Immature natural killer cell (primary cell): ENCODE measurements at places on chromosomes 6 and 20.

GRCh38 chr20:16007962-16008361 is 565.3 kb downstream of the KIF16B start:
- no peak for DNase-seq

DNA sequence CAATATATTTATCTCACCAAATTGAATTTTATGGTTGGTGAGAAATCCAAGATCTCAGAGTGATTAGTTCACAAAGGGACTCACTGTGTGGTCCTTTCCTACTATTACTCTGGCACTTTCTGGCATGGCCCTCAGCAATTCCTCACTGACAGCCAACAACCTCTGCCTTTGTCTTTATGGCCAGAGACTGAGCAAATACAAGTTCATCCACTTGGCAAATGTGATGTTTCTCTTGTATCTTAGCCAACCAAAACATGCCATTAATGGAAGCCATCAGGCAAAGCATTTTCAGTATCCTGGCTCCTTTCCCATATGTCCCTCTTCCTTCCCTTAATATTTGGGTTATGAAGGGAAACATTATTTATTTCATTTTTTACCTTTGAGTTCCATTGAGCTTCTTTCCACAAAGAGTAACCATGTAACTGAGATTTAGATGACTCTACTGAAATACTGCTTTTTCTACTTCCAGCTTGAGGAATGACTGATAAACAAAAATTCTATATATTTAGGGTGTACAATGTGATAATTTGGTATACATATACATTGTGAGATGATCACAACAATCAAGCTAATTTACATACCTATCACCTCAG is 30.8 kb upstream of the SMLR1 start:
- DNase-seq = no peak

DNA sequence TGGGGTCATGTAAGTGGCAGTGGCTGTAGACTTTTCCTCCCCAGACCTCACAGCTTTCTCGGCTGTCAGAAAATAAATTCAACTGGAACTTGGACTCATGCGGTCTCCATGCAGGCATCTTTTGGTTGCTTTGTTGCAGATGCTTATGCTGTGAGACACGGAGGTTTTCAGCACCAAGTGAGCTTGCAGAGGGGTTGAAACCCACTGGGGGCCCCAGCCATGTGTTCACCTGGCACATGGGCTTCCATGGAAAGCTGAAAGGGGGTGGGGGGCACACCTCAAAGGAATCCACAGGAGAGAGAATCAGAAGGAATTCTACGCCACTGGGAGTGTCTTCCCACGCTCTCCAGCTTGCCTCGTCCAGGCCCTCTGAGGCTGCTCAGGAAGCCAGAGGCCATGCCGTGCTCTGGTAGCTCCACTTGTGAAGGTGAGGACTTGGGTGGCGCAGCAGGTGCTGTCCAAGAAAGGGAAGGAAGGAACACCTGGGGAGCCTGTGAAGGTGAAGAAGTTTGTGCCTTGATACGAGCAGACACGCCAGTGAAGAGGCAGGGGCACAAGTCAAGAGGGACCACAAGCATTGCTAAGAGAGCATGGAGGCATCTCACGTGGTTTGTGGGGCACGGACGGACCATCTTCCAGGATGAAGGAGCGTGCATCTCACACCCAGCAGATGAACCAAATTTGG is 134.3 kb upstream of the PMEPA1 start:
- no peak for DNase-seq

DNA sequence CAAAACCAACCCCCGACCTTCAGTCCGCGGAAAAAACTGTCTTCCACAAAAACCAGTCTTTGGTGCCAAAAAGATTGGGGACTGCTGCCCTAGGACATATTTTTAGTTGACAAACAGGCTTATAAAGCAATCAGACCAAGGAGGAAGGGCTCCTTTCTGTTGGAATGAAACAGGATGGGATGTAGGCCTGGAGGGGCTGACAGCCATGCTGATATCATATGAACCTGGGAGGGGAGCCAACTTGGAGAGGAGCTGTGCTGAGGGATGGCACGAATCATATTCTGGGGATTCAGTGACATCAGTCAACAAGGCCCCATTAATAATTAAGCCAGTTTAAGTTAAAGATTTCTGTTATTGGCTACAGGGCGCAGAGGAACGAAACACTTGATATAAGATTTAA is 225.4 kb upstream of the TSHZ2 start:
- no peak for DNase-seq

- no peak for DNase-seq
Measured at GRCh38 chr20:1125277-1125676, 6.9 kb downstream of the PSMF1 start.

GRCh38 chr20:59786801-59787537 is 146.5 kb downstream of the SYCP2 start:
- no peak for DNase-seq

DNA sequence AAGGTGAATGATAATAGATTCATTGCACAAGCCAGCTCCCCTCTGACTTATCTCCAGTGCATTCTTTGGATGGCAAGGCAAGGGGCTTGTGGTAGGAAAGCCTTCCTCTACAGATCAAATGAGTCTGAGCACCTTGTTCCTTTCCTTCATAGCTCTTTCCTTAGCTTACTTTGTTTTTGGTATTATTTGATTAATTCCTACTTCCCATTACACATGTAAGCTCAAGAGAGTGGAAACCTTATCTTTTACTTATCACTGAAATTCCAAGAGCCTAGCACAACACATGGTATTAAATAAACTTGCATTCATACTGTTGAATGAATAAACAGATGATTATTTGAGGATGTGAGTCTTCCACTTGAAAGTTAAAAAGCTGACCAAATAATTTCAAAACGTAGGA is 41.7 kb downstream of the FRK start:
- no peak for DNase-seq

DNA sequence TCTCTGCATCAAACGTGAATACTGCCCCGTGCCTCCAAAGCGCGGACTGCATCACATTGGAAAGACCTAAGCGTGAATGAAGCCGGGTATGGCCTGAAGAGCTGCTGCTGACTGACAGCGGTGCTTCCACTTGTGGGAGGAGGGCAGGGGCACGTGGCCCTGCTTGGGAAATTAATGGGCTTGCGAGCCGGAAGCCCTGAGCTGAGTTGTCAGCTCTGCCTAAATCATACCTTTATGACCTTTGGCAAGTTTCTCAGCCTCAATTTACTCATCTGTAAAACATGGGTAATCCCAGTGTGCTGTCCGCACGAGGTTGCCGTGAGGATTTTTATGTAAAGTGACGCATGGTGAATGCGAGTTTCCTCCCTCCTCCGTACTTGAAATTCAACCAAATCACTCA is 67.0 kb upstream of the FOXQ1 start:
- no peak for DNase-seq

DNA sequence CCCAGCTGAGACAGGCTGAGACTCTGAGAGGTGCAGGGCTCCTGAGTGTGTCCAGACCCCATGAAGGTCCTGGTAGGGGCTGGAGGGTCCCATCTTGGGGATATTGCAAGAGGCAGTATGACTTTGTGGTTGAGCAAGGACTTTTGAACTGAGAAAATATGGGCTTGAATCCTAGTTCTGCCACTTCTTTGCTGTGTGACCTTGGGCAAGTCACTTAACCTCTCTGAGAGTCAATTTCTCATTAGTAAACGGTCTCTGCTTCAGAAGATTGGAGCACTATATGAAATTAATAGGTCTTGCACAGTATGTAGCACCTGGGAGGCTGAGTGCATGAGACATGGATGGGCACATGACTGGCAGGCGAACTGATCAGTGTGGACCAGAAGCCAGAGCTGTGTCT is 42.7 kb downstream of the TFEB start:
- DNase-seq = no peak

- DNase-seq = no peak
Measured at GRCh38 chr6:38103921-38104320, 284.4 kb downstream of the ZFAND3 start.

DNA sequence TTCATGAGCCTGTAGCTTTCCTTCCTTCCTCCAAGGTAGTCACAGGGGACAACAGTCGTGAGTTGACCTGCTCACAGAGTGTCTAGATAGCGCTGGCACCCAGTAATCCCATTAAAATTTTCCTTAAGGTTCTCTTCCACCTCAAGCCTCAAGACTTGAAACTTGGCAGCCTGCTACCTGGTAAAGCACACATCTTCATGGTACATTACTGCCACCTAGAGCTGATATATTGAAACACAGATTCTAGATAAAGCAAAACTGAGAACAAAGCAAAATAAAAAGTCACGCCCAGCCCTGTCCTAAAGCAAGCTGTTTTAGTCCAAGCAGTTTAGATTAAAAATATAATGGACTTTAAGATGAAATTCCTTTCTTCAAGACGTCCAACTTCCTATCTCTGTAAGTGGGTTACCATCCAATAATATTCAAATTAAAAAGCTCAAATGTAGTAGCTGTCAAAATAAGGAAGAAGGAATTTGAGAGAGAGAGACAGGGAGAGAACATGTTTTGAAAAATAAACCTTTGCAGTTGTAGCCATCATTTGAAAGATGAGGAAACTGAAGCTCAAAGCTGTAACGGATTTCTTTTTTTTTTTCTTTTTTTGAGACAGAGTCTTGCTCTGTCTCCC is 50.7 kb upstream of the CD83 start:
- DNase-seq = peak; percentile 32

DNA sequence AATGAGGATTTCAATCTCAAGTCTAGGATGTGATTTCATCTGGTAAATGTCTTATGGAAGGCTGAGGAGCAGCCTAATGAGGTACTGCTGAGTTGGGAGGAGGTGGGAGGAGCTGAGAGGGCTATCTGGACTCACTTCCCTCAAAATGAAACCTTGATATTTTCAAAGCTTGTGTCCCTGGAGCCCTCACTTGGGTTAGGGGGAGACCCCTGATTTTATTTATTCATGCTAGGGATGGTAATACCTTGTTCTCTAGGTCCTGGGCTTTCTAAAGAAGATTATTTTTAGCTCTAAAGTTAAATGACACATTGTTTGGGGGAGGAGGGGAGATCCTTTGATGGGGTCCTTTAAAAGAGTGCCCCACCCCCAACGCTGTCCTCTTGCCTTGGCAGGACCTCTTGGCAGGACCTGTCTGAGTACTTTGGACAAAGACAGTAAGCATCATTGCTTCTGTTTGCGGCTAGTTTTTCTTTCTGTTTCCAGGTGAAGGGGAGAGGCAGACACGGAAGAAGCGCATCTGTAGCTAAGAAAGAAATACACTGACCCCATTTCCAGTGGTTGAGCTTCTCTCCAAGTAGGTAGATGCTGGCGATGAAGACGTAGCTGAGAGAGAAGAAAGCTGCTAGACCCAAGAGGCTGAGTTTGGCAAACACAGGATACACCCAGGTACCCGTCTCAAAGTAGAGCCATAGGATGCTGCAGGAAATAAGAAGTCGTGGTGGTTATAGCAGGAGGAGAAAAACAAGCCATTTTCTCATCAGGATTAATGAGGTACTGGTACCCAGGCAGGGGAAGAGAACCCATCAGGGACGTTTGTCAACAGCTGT is 55.6 kb downstream of the ADTRP start:
- no peak for DNase-seq

DNA sequence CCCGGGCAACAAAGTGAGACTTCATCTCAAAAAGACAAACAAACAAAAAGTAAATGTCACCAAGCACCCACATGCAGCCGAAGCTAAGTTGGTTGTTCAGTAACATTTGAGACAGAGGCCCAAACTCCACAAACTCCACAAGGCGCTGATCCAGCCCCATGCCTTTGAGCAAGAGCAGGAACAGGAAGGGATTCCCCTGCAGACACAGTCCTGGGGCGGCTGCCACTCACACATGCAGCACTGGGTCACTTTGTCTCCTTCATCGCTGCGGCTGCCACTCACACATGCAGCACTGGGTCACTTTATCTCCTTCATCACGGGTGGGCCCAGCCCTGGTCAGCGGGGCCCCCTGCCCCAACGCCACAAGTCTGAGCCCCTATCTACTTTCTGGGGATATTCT is 246.9 kb upstream of the RREB1 start:
- DNase-seq = no peak

DNA sequence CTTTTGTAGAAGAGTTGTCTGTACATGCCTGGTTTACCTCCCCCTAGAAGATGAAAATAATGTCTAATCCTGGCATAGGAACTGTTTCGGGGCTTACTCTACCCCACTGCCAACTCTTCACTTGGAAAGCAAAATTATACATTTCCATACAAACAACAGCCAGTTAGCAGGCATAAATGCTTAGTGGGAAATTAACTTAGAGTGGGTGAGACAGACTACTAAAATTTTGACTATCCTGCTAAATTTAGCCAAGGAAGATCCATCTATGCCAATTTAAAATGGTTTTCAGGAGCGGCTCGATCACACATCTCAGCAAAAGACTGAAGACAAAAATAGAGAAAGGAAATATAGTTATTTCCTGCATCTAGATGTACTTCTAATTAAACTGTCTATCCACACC is 221.2 kb downstream of the TPBG start:
- no peak for DNase-seq

DNA sequence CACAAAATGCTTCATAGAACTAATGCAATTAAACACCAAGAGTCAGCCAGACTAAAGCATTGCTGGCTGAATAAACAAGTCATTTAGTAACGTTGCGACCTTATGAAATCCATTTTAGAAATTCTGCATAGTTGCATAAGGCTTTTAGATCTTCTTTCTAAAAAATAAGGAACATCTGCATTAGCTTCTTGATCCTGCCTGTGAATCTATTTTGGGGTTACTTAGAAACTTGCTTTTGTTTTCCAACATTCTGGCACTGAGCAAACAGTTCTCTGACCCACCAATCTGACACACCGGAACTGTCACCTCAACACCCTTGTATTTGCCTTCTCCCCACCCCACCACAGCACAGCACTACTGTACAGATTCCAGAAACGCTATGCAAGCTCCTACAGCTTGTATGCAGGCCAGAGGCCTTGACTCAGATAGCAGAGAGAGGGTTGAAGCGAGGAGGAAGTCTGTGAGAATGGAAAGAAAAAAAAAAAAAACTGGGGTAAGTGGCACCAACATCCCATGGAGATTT is 55.0 kb downstream of the KIF13A start:
- peak; percentile 58 for DNase-seq

GRCh38 chr6:45105170-45105820 is 222.8 kb upstream of the RUNX2 start:
- DNase-seq = no peak

DNA sequence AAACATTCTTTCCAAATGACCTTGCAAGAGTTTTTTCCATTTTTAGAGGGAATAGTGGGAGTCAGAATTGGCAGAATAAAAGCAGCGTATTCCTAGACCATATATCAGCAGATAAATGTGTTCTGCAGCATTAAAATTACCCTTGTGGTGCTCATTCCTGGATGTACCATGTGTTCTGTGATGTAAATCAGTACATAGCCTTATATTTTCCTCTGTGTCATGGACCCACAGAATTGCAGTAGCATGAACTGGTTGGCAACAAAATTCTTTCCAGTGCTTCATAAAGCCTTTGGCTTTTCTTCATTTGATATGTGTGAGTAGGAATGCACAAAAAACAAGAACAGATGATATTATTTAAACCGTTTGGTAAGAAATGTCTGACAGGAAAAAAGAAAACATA is 32.5 kb downstream of the ANKEF1 start:
- DNase-seq = no peak

GRCh38 chr6:113723182-113723581 is 134.0 kb upstream of the MARCKS start:
- no peak for DNase-seq

DNA sequence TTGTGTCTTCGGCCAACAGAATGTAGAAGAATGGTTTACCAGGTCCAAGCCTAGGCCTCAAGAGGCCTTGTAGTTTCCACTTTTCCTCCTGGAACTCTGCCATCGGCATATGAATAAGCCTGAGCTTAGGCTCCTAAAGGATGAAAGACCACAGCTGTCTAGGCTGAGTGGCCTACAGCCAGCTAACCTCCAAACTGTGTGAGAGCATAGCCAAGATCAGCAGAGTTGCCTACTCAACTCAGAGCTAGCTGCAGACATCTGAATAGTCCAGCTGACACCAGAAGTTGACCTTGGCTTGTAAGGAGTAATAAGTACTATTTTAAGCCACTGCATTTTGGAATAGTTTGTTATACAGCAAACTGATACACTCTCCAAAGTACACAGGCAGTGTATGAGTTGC is 52.6 kb upstream of the SMIM29 start:
- no peak for DNase-seq
